Left kidney (tissue), 8 donors: ENCODE measurements at places on chromosomes 5 and 9. TPM values are rescaled to one million over a fixed set of nuclear protein-coding genes. Genes with fewer than 3 reads are reported as not detected.

LEAP2 gene
- polyA plus RNA-seq, result 8.7 TPM

NACC2 gene
- 7.0 TPM for polyA plus RNA-seq

- no peak for DNase-seq
Observed at GRCh38 chr5:122156724-122157325, 27.5 kb downstream of the ZNF474 start.

GRCh38 chr9:37565661-37566618 is 10.2 kb downstream of the FBXO10 start:
- DNase-seq, result no peak

- no peak for DNase-seq
Observed at GRCh38 chr5:160835376-160835775, 16.6 kb downstream of the ATP10B start.

SPZ1 gene
- polyA plus RNA-seq, result not detected

LSM11 gene
- 9.7 TPM for polyA plus RNA-seq

DNA sequence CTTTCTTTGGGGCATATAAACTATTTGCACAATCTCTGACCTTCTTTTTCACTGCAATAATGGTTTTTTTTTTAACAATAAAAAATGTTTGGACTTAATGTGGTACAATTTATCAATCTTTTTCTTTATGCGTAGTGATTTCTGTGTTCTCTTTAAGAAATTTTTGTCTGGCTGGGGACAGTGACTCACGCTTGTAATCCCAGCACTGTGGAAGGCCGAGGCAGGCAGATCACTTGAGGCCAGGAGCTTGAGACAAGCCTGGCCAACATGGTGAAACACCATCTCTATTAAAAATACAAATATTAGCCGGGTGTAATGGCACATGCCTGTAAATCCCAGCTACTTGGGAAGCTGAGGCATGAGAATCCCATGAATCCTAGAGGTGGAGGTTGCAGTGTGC is 72.3 kb downstream of the STK32A start:
- DNase-seq, result no peak

GRCh38 chr5:73295921-73296320 is 122.9 kb downstream of the TMEM174 start:
- no peak for DNase-seq

DNA sequence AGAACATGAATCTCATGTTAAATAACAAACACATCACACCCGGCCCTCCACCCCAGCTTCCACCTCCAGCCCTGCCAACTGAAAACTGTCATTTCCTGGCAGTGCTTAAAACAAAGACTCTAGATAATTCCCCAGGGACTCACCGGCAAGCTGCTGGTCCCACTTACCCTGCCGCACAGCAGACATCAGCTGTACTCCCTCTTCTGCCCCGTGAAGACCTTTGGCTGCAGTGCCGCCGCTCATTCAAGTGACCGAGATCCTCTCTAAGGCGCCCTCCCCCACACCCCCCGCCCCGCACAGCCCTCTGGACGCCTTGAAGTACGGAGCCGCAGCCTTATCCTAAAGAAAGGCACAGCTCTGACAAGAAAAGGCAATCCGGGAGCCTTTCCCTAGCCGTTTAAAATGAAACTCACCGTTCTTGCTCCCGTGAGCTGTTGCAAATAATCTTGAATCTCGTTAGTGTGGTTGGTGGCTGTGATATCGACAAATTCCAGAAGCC is 434 bp downstream of the GLRX start:
- peak; percentile 68 for DNase-seq

DNA sequence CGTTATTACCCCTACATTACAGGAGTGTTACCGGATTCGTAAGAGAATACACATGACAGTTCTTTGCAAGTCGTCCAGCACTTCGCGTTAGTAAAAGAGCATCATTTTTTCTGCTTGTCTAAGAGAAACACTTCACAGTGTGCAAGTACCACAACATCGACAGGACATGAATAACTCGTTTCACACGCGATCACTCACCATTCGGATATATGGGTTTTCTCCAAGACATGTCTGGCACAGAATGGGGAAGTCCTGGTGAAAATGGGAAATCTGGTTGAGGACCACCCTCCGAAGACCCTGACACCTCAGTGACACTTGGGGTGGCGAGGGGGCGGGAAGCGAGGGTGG is 642 bp downstream of the RBM22 start:
- DNase-seq, result no peak

DNA sequence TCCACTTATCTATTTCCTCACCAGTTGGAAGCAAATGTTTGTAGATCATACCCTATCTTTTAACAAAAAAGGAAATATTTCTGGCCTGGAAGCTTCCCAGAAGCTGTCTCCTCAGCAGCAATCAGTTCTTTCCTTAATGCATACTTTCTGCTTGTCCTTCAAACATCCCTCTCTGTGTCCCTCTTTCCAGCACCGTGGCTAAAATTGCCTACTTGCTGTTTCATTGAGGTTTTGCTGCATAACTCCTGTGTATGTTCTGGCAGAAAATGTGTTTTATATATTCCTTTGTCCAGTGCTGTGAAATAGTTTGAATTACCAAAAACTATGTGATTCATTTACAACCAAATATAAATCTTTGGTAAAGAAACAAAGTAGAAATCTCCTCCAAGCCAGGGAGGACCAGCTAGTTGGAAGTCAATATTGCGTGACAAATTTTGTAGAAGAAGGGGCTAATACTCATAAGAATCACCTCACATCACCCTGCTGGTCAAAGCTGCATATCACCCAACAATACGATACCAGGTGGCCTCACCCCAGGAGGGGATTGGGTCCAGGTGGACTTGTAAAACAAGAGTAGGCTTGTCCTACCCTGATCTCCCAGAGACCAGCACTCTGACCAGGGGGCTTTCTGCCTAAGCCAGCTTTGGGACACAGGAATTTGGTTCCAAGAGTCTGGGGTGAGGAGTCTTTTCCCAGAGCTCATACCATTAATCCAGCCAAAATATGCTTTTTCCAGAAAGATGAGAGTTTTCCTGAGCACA is 198.4 kb upstream of the SNX2 start:
- no peak for DNase-seq

DNA sequence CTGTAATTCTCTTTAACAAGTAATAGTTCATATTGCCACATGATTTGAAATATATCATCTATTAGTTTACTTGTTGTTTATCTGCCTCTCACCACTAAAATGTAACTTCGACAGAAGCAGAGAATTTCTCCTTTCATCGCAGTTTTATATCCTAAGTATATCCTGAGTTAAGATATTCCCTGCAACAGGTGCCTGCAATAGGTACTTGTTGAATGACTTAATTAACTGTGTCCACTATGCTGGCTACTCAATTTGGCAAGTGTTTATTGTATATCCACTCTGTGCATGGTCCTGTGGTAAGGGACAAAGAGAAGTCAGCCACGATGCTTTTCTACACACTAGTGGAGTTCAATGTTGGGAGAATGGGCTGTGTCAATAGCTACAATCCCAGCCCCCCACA is 108.5 kb downstream of the PSAT1 start:
- DNase-seq, result no peak
